ENCODE measurements at places on chromosomes 2 and 18. TPM values are rescaled to one million over a fixed set of nuclear protein-coding genes. Genes with fewer than 3 reads are reported as not detected.

- H3K36me3 ChIP-seq: no peaks in the 10 kb centered on the region
- no peak overlapping the region for H3K4me3 ChIP-seq
- H3K4me1 ChIP-seq: peaks cover 2% of the 10 kb centered on the region
- peak overlapping the region; percentile 85 for H3K27ac ChIP-seq
- H3K27me3 ChIP-seq: no peaks in the 10 kb centered on the region
Measured at GRCh38 chr2:164785457-164785856, 56.2 kb downstream of the COBLL1 start.

DNA sequence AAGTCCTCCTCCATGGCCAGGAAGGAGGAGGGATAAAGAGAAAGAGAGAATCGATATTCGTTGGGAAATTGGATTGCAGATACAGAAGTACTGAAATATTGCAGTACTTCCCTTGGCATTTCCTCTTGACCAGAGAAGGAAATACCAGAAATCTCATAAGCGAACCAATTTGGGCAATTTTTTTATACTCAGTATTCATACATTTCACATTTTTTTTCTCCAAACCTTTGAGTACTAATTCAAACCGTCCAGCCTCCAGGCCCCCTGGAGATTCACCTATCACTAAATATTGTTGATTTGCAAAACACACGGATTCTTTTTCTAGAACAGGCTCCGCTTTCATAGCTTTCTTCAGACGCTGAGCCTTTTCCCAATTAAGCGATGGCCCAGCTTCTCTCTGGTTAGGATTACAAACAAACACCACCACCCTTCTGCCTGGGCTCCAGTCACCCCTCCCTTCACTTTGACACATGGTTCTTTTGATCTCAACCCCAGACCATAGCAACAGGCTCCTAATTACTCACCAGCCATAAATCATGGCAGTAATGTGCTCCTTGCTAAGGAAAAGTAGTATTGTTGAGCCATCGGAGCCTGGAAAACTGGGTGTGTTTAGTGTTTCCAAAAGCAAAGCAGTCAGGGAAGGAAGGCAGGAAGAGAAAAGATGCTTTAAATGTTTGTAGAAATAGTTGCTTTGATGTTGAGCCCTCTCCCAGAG is 138.4 kb upstream of the CCDC68 start:
- H3K27me3 ChIP-seq: no peaks in the 10 kb centered on the region
- DNase-seq: no peak
- no peak overlapping the region for H3K4me3 ChIP-seq
- no peak overlapping the region for H3K27ac ChIP-seq
- H3K36me3 ChIP-seq: no peaks in the 10 kb centered on the region
- peaks cover 35% of the 10 kb centered on the region for H3K4me1 ChIP-seq

- no peak for DNase-seq
- H3K27ac ChIP-seq: no peak overlapping the region
- H3K4me3 ChIP-seq: no peak overlapping the region
- H3K4me1 ChIP-seq: peaks cover under 1% of the 10 kb centered on the region
- H3K36me3 ChIP-seq: no peaks in the 10 kb centered on the region
- no peaks in the 10 kb centered on the region for H3K27me3 ChIP-seq
Measured at GRCh38 chr2:232228332-232228731, 150.2 kb upstream of the ALPP start.

GRCh38 chr18:13406736-13407135 is 188.2 kb downstream of the LDLRAD4 start:
- H3K27ac ChIP-seq: no peak overlapping the region
- no peaks in the 10 kb centered on the region for H3K4me1 ChIP-seq
- H3K36me3 ChIP-seq: no peaks in the 10 kb centered on the region
- DNase-seq: no peak

DNA sequence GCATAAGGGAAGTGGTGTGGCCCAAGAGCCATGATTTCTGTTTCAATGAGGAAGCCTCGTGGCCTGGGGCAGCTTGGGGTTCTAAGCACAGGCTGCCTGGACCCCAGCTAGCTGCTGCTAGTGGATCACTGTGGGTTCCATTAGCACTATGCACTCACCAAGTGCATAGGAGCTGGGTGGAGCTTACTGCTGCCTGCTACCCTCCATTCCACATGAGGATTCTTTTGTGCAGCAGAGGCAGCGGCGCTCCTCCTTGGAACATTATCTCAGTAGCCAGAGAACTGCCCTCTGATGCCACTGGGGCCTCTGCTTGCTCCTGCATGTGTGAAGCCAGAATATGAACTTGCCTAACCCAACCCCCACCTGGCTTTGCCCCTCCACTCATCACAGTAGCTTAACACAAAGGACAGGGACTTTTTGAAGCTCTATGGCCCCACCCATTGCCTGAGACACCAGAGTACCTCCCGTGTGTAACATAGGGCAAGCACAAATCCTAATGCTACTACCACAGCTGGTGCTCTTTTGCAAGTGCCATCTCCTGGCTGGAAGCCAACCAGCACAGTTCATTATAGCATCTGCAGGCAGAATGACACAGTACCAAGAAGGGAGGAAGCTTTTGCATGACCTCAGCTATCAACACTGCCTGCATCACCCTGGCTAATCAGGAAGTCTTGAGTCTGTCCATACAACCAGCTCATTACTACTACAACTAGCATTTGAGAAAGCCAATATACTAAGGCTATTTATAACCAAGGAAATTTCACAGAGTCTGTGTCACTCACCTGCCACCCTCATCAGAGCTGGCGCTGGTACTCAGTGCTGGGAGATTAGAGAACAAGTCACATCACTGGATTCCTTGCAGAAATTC is 297.0 kb upstream of the GULP1 start:
- peak; percentile 15 for DNase-seq
- no peak overlapping the region for H3K27ac ChIP-seq
- no peaks in the 10 kb centered on the region for H3K36me3 ChIP-seq
- H3K4me3 ChIP-seq: no peak overlapping the region
- H3K27me3 ChIP-seq: no peaks in the 10 kb centered on the region

- no peak overlapping the region for H3K4me3 ChIP-seq
- H3K27me3 ChIP-seq: peaks cover 11% of the 10 kb centered on the region
- DNase-seq: no peak
- no peaks in the 10 kb centered on the region for H3K36me3 ChIP-seq
- no peak overlapping the region for H3K27ac ChIP-seq
Measured at GRCh38 chr2:71513096-71513495, 59.7 kb downstream of the DYSF start.

GRCh38 chr2:96498021-96498431 is 7.1 kb downstream of the NEURL3 start:
- no peaks in the 10 kb centered on the region for H3K36me3 ChIP-seq
- no peaks in the 10 kb centered on the region for H3K4me1 ChIP-seq
- DNase-seq: no peak
- H3K4me3 ChIP-seq: no peak overlapping the region
- H3K27me3 ChIP-seq: peaks cover 52% of the 10 kb centered on the region

Gene RAD51AP2
- polyA plus RNA-seq: 0.02 TPM

Gene DPP10
- not detected for polyA plus RNA-seq

Gene ACMSD
- not detected for polyA plus RNA-seq

Gene POU3F3
- polyA plus RNA-seq: not detected

Gene GCG
- not detected for polyA plus RNA-seq

Gene REG1A
- polyA plus RNA-seq: not detected

Gene FBXO48
- polyA plus RNA-seq: 0.30 TPM

Gene CHAC2
- 2.9 TPM for polyA plus RNA-seq
